ENCODE measurements at places on chromosomes 4 and X.
A peak's percentile ranks its signal among the peaks of the same experiment; 100 is the strongest.

DNA sequence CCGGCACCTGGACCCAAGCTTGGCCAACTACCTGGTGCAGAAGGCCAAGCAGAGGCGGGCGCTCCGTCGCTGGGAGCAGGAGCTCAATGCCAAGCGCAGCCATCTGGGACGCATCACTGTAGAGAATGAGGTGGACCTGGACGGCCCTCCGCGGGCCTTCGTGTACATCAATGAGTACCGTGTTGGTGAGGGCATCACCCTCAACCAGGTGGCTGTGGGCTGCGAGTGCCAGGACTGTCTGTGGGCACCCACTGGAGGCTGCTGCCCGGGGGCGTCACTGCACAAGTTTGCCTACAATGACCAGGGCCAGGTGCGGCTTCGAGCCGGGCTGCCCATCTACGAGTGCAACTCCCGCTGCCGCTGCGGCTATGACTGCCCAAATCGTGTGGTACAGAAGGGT, 3.7 kb downstream of the SUV39H1 start:
- no peak for DNase-seq
- peaks cover 47% of the 10 kb centered on the region for H3K36me3 ChIP-seq
- H3K4me1 ChIP-seq = peaks cover 42% of the 10 kb centered on the region
- no peak overlapping the region for H3K4me3 ChIP-seq

DNA sequence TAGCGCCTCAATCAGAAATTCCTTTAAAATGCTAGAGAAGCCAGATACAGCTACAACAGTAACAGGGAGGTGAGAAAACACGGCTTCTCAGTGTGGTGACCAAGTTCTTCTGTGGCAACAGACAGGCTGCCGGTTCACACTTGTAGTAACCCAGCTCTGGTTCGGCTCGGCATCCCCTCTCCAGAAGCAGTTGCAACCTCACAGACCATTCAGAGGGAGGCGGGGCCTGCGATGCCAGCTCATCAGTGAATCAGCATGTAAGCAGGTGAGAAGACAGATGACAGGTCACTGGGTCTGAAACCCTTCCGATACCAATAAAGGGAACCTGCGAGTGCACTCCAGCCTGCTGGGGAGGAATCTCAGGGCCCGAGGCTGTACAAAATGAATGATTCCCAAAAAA, 251.0 kb downstream of the KCNIP4 start:
- no peaks in the 10 kb centered on the region for H3K27me3 ChIP-seq
- no peaks in the 10 kb centered on the region for H3K4me1 ChIP-seq
- H3K36me3 ChIP-seq = no peaks in the 10 kb centered on the region

- H3K27ac ChIP-seq = no peak overlapping the region
- DNase-seq = no peak
- no peaks in the 10 kb centered on the region for H3K4me1 ChIP-seq
- no peak overlapping the region for H3K4me3 ChIP-seq
Observed at GRCh38 chr4:69518538-69519198, 23.0 kb upstream of the UGT2B4 start.

DNA sequence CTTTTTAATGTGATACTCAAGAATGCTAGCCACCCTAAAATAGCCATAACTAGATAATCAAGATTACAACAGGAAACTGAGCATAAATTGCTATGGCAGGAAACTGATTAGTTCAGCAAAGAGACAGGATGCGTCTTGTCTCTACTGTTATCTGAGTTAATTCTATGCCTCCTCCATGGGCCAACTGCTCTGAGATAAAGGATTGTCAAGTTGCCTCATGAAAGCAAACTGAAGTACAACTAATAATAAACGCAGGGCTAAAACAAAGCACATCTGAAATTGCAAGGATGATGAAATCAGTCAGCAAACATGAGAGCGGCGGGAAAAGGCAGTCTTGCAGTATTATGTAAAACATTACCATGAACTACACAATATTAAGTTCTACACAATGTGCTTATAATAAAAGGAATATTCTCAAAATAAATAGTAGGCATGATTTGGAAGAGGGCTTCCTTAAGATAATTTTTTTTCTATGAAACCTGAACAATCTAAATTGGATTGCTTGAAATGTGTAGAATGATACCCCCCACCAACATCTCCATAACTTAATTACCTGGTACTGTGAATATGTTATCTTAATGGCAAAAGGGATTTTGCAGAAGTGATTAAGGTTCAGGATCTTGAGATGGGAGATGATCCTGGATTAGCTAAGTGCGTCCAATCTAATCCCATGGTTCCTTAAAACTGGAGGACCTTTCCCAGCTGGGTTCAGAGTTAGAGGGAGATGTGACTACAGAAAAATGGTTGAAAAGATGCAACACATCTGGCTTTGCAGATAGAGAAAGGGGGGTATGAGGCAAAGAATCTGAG, 65.9 kb downstream of the ANTXR2 start:
- H3K4me3 ChIP-seq = no peak overlapping the region
- H3K4me1 ChIP-seq = peaks cover 21% of the 10 kb centered on the region
- H3K27me3 ChIP-seq = no peaks in the 10 kb centered on the region
- no peak for DNase-seq
- no peaks in the 10 kb centered on the region for H3K36me3 ChIP-seq
- no peak overlapping the region for H3K27ac ChIP-seq

- H3K36me3 ChIP-seq = no peaks in the 10 kb centered on the region
- H3K27me3 ChIP-seq = no peaks in the 10 kb centered on the region
- no peak overlapping the region for H3K27ac ChIP-seq
- no peak for DNase-seq
- no peaks in the 10 kb centered on the region for H3K4me1 ChIP-seq
- no peak overlapping the region for H3K4me3 ChIP-seq
Observed at GRCh38 chr4:177099211-177099610, 210.5 kb upstream of the NEIL3 start.

GRCh38 chr4:683982-684622, 4.8 kb downstream of the SLC49A3 start:
- no peak for DNase-seq
- H3K4me1 ChIP-seq = peaks cover 76% of the 10 kb centered on the region
- no peak overlapping the region for H3K27ac ChIP-seq
- H3K27me3 ChIP-seq = no peaks in the 10 kb centered on the region

GRCh38 chrX:103405009-103405333, 28.6 kb downstream of the BEX3 start:
- no peak for DNase-seq
- no peaks in the 10 kb centered on the region for H3K27me3 ChIP-seq
- H3K4me1 ChIP-seq = no peaks in the 10 kb centered on the region
- no peaks in the 10 kb centered on the region for H3K36me3 ChIP-seq
- no peak overlapping the region for H3K27ac ChIP-seq

- H3K4me1 ChIP-seq = peaks cover 39% of the 10 kb centered on the region
- H3K27ac ChIP-seq = no peak within 1 kb of the TSS
- no peak for DNase-seq
- no peaks in the 10 kb centered on the region for H3K27me3 ChIP-seq
Observed at GRCh38 chr4:107035819-107036583, at the start of gene DKK2. Gene DKK2 (minus strand): TSS chr4:107036313. CDS start chr4:107035591, 722 bp downstream.

GRCh38 chrX:39065051-39065871, 264.0 kb downstream of the MID1IP1 start:
- no peaks in the 10 kb centered on the region for H3K4me1 ChIP-seq
- DNase-seq = no peak
- no peaks in the 10 kb centered on the region for H3K36me3 ChIP-seq
- no peak overlapping the region for H3K4me3 ChIP-seq
- no peak overlapping the region for H3K27ac ChIP-seq

- H3K36me3 ChIP-seq = no peaks in the 10 kb centered on the region
- peaks cover 5% of the 10 kb centered on the region for H3K4me1 ChIP-seq
- no peak for DNase-seq
- no peak overlapping the region for H3K27ac ChIP-seq
Observed at GRCh38 chr4:53855581-53856250, 208.7 kb downstream of the CHIC2 start.

DNA sequence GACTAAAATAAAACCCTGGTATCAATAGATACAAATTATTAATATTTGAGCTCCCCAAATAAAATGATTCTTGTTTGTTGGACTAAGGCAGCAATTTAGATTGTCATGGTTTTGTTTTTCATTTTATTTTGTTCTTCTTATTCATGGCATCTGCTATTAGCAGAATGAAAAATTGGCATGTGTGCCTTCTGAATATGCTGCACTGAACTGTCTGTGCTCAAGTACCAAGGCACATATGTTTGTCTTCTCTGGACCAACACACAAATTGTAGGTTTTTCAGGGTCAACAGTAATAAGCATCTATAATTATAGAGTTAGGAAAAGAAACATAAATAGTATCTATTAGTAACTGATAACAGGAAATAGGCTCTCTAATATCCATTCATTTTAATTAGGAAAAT, 121.1 kb downstream of the BANK1 start:
- no peak for DNase-seq
- H3K27ac ChIP-seq = no peak overlapping the region
- H3K4me3 ChIP-seq = no peak overlapping the region
- no peaks in the 10 kb centered on the region for H3K4me1 ChIP-seq
- no peaks in the 10 kb centered on the region for H3K27me3 ChIP-seq

DNA sequence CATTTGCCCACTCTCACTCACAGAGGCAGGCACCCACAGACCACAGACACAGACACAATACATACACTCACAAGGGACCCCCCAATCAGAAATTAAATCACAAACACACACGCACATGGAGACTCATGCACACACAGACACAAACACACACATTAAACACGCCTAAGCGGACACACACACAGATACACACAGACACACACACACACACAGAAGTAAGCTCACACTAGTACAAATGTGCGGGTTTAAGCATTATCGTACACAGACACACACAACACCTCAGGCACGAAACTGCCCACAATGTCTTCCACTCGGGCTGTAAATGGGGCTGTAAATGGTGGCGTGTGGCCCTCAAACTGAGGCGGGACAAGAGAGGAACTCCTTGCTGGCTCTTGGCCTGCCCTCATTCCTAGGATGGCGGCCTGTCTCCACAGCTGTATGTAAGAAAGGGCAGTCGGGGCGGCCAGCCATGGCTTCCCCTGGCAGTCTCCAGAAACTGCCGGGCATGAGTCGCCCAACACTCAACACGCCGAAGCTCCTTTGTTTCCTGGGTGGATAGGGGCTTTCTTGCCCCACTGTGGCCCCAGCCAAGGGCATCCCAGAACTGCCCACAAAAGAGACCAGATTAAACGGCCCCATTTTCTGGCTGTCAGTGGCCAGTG, 53.9 kb downstream of the NBDY start:
- H3K27ac ChIP-seq = peak overlapping the region; percentile 80
- no peaks in the 10 kb centered on the region for H3K4me1 ChIP-seq
- H3K4me3 ChIP-seq = peak overlapping the region; percentile 64
- H3K27me3 ChIP-seq = no peaks in the 10 kb centered on the region
- DNase-seq = no peak

- no peak overlapping the region for H3K4me3 ChIP-seq
- H3K27me3 ChIP-seq = no peaks in the 10 kb centered on the region
- peaks cover 22% of the 10 kb centered on the region for H3K4me1 ChIP-seq
- H3K36me3 ChIP-seq = no peaks in the 10 kb centered on the region
- DNase-seq = no peak
Observed at GRCh38 chrX:119753639-119754257, 4.6 kb upstream of the SOWAHD start.

DNA sequence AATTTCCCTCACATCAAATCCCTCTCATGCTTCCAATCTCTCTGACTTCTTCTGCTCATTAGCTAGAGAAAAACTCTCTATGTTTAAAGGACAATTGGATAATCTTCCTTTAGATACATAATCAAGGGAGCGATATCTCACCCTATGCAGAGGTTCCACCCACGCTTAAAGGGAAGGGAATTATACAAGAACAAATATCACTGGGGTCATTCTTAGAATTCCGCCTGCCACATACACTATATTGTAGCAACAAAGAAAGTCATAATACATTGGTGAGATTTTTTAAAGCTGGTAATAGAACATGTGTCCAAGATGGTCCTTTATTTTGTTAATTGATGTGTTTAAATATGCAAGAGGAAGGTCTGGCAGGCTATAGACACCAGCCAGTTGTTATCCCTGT, 31.5 kb downstream of the NKX6-1 start:
- no peaks in the 10 kb centered on the region for H3K27me3 ChIP-seq
- H3K4me1 ChIP-seq = no peaks in the 10 kb centered on the region
- no peaks in the 10 kb centered on the region for H3K36me3 ChIP-seq
- DNase-seq = no peak
- H3K27ac ChIP-seq = no peak overlapping the region
- H3K4me3 ChIP-seq = no peak overlapping the region

DNA sequence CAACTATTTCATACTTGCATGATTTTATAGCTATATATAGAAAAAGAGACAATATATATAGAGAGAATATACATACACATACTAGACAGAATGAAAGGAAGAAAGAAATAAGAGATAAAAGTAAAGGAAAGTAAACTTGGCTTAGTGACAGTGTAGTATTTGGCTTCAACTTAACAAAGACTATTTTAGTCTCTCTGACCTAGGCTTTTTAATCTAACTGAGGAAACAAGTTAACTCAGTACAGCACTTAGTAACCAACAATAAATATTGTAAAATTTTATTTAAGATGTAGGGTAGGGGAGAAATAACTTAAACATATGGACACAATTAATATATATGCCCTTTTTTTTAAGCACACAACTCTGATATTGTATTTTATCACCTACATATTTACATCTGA, 249.0 kb upstream of the MAB21L2 start:
- H3K27ac ChIP-seq = no peak overlapping the region
- H3K4me1 ChIP-seq = no peaks in the 10 kb centered on the region
- no peak overlapping the region for H3K4me3 ChIP-seq
- H3K27me3 ChIP-seq = no peaks in the 10 kb centered on the region
- H3K36me3 ChIP-seq = no peaks in the 10 kb centered on the region
- DNase-seq = no peak

- DNase-seq = no peak
- no peaks in the 10 kb centered on the region for H3K27me3 ChIP-seq
- no peak overlapping the region for H3K4me3 ChIP-seq
- no peak overlapping the region for H3K27ac ChIP-seq
- H3K36me3 ChIP-seq = no peaks in the 10 kb centered on the region
- no peaks in the 10 kb centered on the region for H3K4me1 ChIP-seq
Observed at GRCh38 chr4:126071346-126072333, 756.9 kb downstream of the FAT4 start.

DNA sequence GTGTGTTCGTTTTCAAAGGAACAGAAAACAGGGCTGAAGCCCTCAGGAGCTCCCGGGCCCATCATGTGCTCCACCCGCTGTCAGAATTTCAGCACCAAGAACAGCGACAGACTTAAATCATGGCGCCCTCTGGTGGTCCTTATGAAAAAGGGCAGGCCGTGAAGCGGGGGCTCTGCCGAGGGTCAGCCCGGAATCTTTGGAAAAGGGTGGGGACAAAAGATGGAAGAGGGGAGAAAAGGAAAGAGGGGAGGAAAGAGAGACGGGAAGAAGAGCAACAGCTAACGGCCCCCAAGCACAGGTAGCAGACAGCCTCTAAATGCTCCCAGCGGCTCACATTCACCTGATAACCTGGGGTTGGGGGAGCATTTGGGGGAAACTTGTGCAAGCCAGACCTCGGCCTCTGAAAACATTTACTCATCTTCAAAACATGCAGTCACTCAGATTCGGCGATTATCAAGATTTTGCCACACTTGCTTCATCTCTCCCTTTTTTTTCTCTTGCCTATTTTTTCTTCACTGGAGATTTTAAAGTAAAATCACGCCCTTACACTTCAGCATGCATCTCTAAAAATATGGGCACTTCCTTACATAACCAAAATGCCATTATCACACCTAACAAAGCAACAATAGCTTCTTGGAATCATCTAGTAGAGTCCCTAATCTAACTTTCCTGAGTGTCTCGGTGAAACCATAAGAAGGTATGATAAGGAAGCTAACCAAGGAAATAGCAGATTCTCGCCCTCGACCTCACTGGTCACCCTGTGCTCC, 28.1 kb upstream of the MAN2B2 start:
- no peak overlapping the region for H3K4me3 ChIP-seq
- no peak overlapping the region for H3K27ac ChIP-seq
- H3K27me3 ChIP-seq = no peaks in the 10 kb centered on the region
- no peak for DNase-seq

GRCh38 chr4:1399508-1400190, 6.6 kb downstream of the NKX1-1 start:
- H3K27ac ChIP-seq = no peak overlapping the region
- no peak overlapping the region for H3K4me3 ChIP-seq
- DNase-seq = no peak
- no peaks in the 10 kb centered on the region for H3K36me3 ChIP-seq
- H3K4me1 ChIP-seq = peaks cover 28% of the 10 kb centered on the region
- H3K27me3 ChIP-seq = peaks cover 37% of the 10 kb centered on the region

Data from esophagus squamous epithelium (tissue), 5 donors.